ENCODE measurements at places on chromosomes 4 and X. TPM values are rescaled to one million over a fixed set of nuclear protein-coding genes. Genes with fewer than 3 reads are reported as not detected.
A peak's percentile ranks its signal among the peaks of the same experiment; 100 is the strongest.

DNA sequence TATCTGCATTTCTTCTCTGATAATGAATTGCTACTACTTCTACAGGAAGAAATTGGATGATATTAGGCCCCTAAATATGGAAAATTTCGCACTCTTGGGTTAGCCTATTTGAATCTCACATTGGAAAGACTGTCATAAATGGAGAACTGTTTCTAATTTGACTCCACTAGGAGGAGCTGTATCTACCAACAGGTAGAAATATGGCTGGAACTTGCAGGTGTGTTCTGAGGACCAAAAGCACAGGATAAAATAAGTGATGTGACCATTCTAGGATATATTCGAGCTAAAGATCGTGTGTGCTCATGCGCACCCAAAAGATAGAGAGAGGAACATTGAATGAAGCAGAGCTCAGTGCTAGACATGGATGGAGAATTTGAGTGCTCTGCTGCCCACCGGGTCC is 4.8 kb upstream of the NKAP start:
- no peak for DNase-seq

DNA sequence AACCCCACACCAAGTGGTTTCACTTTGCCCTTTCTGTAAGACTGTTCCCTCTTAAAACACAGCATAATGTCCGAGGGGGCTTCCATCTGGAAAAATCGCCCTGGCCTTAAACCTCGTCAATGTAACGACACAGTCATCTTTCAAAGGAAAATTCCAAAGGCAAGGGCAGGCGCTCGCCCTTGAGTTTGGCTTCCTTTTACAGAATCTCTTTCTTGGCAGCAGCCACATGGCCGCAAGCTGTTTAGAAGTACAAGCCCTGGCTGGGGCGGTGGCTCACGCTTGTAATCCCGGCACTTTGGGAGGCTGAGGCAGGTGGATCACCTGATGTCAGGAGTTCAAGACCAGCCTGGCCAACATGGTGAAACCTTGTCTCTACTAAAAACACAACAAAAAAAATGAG is 27.1 kb upstream of the GRPEL1 start:
- DNase-seq, result no peak

- DNase-seq, result no peak
Measured at GRCh38 chrX:153636716-153637115, 10.3 kb upstream of the DUSP9 start.

DNA sequence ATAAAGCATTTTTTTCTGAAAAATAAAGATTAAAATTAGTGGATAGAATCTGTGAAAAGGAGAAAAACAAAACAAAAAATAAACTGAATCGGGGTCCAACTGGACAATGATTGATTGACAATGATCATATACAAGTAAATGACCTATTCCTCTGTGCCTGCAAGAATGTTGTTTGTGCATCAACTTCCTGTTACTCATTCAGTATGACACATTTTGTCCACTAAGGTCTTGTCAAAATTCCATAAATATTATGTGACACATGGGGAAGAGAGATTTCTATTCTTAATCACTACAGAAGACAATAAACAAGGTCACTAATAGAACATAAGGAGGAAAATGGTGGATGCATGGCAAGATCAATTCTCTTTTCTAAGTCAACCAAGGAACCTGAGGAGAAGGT is 54.9 kb downstream of the F8 start:
- DNase-seq, result no peak

DNA sequence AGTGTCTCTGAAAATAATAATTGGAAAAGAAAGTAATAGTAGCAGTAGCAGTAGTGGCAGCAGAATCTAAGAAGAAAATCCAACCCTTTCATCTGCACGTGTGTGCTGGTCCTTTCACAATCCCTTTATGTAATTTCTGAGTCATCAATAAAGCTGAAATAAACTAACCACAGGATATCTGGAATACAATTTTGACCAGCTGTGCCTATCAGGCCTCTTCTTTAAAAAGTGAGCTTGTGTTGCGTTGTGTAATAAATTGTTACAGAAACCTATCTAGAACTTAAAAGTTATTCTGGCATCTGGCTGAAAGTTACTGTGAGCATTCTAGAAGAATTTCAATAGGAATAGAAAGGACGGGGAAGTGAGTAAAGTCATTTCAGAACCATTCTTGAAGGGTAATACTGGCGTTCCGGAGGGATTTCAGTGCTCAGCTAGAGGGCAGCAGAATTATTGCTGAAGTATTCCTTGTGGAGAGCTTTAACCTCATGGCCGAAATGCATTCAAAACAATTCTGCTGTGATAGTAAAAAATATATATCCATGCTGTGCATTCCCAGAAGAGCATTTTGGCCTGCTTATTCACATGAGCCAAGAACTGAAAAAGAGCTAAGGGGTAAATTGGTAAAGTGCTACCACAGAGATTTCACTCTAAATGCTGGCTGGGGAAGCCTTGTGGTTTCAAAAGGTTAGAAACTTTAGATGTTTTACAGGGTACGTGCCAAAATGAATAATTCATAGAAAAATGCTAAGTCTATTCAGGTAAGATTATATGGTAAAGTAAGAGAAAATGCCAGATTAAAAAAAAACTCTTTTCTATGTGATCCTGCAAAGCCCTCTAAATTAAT is 260.6 kb downstream of the NKX6-1 start:
- no peak for DNase-seq

DNA sequence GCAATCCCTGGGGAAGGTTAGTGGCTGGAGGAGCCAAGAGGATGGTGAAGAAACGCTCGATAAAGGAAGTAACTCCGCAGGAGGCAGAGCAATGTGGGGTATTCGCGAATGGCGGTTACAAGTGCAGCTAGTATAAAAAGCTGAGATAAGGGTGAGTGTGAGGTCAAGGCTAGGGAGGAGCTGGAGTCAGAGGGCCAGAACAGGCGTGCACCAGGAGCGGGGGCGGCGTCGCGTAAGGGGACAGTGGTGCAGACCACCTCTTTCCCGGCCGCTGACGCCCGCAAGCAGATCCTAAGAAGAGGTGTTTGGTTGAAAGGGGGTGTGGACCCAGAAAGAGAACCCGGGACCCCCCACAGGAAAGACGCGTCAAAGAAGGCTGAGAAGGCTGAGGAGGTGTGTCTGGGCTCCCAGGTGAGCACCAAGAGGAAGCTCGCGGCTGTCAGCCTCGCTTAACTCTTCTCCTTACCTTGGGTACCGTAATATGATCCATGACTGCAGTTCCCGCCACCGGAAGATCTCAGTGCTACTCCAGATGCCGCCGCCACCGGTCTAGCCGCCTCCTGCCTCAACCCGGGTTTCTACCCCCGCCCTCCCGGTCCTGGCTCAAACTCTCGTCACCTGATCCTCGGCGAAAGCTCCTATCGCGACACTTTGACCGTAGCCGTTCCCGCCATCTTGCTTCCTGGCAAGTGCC is at the start of gene MTMR8:
TSS of gene MTMR8 (minus strand) at position 579 of the 694 bp plus-strand sequence. CDS start at position 490, 89 bp downstream.
- peak; percentile 21 for DNase-seq

DNA sequence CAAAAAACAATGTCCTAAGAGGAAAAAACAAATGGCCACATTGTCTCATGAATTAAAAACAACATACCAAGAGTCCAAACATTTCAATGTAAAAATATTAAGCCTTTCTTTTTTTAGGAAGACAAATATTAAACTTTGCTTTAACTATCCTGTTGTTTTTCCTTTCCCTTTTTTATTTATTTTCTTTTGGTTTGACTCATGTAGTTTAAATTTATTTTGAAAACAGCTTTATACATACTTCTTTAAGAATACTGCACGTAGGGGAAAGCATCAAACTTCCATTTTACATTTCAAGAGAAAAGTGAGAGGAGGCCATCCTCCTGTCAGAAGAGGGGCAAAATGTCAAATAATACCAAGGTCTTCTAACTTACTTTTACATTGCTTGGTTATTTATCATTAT is 8.7 kb downstream of the GAB1 start:
- DNase-seq, result no peak

- DNase-seq, result peak; percentile 37
Measured at GRCh38 chr4:173168396-173169177, at the start of gene GALNT7. TSS of gene GALNT7 (plus strand) at chr4:173168811. CDS start at chr4:173168836, 25 bp downstream.

DNA sequence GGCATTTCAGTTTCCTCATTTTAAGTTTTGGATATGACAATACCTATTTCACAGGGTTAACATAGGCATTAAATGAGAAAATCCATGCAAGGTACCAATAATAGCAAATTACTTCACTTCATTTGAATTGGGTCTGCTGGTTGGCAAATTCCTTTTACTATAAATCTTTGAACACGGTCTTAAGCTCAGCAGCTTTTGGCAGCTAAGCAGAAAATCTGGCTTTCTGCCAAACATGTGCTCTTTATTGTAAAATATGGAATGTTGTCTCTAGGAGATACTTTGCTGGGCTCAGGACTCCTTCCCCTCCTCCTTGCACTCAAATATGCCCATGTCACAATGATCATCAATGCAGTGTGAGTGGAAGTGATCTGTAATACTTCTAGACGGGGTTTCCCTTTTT is 16.8 kb upstream of the DMP1 start:
- peak; percentile 40 for DNase-seq

- no peak for DNase-seq
Measured at GRCh38 chr4:686413-687040, 2.4 kb downstream of the SLC49A3 start.

GRCh38 chr4:38373375-38373774 is 290.6 kb upstream of the KLF3 start:
- DNase-seq, result no peak

DNA sequence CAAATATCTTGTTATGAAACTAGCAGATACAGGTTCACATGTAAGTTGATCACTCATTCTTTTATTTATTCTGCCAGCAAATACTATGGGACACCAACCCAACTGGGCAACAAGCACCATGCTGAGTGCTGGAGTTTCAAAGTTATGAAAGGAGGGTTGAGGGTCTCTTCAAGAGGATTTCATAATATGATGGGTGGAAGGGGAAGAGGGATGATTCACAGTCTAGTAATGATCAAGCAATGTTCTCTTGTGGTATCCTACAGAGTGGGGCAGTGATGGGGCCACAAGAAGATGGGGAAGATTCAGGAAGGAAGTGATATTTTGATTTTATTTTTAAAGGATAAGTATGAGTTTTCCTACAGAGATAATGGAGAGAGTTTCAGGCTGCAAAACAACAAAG is 46.2 kb upstream of the TXK start:
- no peak for DNase-seq

GRCh38 chr4:1765409-1766072 is 27.6 kb upstream of the FGFR3 start:
- DNase-seq, result no peak

DNA sequence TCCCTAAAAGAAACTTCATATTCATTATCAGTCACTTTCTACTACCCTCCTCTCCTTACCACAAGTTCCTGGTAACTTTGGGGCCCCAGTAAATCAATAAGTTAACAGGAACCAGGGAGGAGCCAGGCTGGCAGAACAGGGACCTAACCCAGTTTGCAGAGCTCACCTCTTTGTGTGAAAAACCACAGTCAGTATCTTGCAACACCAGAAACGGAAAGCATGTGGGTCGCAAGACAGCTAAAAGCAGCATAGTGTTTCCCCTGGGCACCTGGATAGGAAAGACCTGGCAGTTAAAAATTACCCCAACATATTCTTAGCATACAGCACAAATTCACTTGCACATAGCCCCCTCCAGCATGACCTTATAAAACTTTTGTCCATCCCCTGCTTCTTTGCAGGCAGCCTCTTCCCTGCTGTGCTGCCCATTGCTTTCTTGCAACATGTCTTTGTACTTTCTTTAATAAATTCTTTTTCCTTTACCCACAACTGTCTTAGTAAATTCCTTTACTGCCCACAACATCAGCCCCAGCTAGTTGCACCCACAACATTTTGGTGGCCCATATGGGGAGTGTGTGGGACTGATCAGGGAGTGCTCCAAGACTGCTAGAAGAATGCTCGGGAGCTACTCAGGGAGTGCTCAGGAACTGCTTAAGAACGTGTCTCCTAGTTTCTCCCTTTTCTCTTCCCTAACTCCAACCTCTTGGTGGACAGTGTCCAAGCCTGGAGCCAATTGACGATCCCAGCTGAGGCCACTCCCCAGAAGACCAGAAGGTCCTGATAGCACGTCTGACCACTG is 83.4 kb downstream of the MSN start:
- DNase-seq, result no peak

- no peak for DNase-seq
Measured at GRCh38 chrX:19990151-19990555, 708 bp downstream of the BCLAF3 start.

GRCh38 chr4:47668810-47669408 is 169.0 kb downstream of the CORIN start:
- DNase-seq, result no peak

LANCL3 gene
- 0.18 TPM for polyA plus RNA-seq

GAGE12E gene
- not detected for polyA plus RNA-seq

ACOT9 gene
- polyA plus RNA-seq, result 27.1 TPM

TRPC5OS gene
- not detected for polyA plus RNA-seq

HAND2 gene
- 75.1 TPM for polyA plus RNA-seq

CLDN22 gene
- not detected for polyA plus RNA-seq

GRIA3 gene
- 0.94 TPM for polyA plus RNA-seq

ADGRG2 gene
- polyA plus RNA-seq, result 2.4 TPM

NLGN3 gene
- polyA plus RNA-seq, result 1.8 TPM

SPATA18 gene
- 0.96 TPM for polyA plus RNA-seq
